ENCODE measurements at places on chromosomes 16 and 17.

DNA sequence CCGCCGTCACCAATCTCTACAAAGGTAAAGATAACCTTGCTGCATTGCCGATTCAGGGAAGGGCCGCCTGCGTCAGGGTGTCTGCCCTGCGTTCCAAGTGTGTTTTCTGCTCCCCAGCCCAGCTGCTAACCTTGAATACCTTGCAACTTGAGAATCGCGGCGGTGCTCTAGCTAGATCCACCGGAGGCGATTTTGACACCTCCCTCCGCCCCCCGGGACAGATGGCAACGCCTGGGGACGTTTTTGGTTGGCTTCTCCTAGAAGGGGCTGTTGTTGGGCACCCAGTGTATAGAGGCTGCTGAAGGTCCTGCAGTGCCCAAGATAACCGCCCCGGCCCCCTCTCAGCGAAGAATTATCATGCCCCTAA, 1.5 kb downstream of the HAPSTR1 start:
- no peak for DNase-seq

GRCh38 chr16:1942047-1942809, 771 bp downstream of the MSRB1 start:
- DNase-seq: no peak

- peak; percentile 90 for DNase-seq
Observed at GRCh38 chr16:31138621-31139578, 3.4 kb upstream of the PRSS8 start.

GRCh38 chr16:84459941-84460405, 44.5 kb downstream of the MEAK7 start:
- no peak for DNase-seq

DNA sequence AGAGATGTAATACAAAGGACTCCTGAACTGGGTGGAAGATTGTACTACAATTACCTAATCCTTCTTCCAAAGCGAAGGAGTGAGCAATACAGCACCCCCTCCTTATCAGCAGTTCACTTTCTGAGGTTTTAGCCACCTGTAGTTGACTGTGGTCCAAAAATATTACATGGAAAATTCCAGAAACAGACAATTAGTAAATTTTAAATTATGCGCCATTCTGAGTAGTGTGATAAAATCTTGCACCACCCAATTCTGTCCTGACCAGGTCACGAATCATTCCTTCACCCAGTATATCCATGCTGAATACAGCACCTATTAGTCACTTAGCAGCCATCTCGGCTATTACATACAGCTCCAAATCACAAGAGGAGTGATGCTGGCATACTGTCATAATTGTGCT, 23.2 kb downstream of the VPS53 start:
- no peak for DNase-seq

- DNase-seq: peak; percentile 96
Observed at GRCh38 chr17:37824534-37825485, 80.0 kb upstream of the HNF1B start.

DNA sequence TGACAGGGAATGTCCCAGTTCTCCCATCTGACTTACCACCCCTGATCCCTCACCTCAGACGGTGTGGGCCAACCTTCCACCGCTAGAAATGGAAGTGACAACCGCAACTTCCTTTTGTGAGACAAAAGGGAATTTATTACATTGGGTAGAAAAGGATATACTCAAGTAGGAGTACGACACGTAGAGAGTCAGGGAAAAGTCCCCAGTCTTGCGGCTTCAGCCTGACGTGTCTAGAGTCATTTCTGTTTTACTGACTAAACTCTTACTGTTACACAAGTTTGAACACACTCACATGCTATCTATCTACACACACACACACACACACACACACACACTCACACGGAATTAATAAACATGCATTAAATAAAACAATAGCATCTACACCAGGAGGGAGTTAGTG, 178.9 kb downstream of the COPRS start:
- no peak for DNase-seq

DNA sequence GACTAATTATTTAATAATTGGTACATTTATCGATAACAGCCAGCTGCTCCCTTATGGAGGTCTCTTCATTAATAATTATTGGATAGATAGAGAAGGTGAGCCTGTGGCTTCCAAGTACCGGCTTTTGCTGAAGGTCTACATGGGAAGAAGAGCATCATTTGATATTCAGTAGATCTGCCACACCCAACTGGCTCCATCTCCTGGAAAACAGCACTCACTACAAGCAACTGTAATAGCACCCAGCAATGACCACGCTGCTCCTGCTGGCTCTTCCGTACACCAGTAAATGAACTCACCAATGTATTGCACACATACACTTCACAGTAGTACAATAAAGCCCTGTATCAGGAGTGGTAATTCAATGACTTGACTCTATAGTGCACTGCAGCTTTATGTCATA, 19.5 kb downstream of the MARVELD3 start:
- DNase-seq: peak; percentile 52

GRCh38 chr16:63596716-63597115, 1525.1 kb downstream of the CDH11 start:
- DNase-seq: no peak

DNA sequence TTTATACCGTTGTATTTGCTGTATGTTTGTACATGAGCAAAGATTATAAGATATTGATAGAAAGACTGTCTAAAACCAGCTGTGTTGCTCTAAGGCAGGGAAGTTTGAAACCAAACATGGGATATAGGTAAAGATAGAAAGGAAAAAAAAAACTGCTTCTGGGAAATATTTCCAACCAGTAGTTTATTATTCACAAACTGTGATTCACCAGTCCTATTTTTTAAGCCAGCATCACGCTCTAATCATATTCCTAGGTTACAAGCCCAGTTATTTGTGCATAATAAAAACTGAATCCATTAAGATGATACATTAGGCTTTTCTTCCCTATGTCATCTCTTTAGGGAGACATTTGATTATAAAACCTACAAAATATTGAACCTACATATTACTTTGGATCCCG, 4.0 kb downstream of the ERN1 start:
- DNase-seq: no peak

GRCh38 chr16:72821185-72821950, 226.6 kb downstream of the ZFHX3 start:
- DNase-seq: no peak

DNA sequence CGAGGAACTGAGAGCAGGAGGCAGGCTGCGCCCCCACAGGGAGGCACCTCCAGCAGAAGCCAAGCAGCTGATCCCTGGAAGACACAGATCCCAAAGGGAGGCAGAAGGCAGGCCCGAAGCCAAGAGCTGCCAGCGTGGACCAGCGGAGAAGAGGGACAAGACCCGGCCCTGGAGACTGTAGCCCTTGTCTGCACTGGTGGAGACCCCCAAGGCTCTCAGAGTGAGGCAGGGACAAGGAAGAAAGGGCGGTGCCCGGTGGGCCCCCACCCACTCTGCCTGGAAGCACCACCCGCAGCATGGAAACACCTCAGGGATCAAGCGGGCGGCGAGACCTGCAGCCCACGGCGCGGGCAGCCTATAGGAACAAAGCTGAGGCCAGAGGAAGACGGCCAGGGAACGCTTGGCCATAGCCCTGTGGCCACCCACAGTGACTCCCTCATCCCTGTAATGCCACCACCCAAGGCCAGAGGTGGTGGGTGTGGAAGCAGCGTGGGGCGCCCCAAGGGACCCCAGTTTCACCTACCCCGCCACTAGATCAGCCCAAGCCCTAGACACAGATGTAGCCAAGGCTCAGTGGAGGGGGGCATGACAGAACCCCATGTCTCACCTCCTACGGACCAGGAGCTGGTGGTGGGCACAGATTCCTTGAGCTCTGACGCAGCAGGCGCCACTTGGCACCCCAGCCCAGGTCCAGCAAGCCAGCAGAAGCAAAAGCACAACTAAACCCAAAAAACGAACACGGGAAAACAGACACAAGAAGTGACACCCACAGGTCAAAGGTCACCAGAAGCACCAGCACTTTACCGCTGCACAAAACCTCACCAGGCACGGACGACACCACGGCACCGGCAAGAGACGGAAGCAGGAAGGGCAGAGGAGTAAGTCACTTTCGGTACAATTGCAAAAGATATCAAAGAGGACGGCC, 2.9 kb upstream of the SIRT7 start:
- DNase-seq: no peak

Measured in HTR-8/SVneo (cell line).